ENCODE measurements at places on chromosomes 1 and 21.

DNA sequence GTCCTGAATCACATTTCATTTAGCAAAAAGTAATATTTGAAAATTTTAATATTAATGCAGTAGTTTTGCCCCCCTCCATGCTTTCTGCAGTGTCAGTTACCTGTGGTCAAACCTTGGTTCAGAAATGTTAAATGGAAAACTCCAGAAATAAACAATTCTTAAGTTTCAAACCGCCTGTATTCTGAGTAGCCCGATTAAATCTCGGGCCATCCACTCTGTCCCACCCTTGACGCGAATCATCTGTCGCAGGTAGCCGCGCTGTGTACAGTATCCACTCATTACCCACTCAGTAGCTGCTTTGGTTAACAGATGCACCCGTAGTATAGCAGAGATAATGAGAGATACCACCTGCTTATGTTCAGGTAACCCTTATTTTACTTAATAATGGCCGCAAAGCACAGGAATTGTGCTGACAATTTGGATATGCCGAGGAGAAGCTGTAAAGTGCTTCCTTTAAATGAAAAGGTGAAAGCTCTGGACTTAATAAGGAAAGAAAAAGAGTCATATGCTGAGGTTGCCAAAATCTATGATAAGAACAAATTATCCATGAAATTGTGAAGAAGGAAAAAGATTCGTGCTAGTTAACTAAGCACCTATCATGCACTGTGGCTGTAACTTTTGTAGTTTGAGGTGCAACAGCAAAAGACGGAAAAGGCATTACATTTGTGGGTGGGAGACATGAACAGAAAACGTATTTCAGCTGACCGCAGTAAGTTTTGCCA lies 889 bp upstream of the SCYL3 start:
- no peak for DNase-seq

DNA sequence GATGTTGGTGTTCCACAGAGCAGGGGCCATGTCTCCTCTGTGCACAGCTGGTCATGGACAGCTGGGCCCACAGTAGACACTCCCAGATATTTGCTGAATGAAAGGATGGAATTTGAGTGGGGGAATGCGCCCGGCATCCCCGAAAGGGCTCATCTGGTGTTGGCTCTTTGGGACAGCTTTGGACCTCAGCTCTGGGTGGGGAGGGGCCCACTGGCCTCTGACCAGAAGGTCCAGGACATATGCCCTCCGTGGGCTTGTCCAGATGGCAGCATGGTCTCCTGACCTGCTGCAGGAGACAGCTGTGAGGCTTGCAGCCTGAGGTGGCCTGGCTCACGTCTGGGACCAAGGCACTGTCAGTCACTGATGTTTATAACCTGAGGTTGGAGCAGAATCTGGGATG lies 160.4 kb upstream of the AJAP1 start:
- DNase-seq, result no peak

DNA sequence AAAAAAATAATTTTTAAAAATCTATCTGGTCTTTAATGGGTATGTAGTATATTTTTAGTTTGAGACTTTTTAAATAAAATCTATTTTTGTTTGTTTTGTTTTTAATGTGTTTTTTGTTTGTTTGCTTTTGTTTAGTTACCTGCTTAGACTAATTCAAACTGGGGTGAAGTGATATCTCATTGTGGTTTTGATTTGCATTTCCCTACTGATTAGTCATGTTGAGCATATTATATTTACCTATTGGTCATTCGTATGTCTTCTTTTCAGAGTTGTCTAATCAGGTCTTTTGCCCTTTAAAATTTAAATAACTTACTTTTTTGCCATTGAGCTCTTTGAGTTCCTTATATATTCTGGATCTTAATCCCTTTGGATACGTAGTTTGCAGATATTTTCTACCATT lies 20.3 kb downstream of the CD1B start:
- DNase-seq, result no peak

GRCh38 chr1:159229896-159230295 lies 25.2 kb downstream of the ACKR1 start:
- no peak for DNase-seq

GRCh38 chr1:160244209-160244608 lies 18.1 kb downstream of the DCAF8 start:
- no peak for DNase-seq

DNA sequence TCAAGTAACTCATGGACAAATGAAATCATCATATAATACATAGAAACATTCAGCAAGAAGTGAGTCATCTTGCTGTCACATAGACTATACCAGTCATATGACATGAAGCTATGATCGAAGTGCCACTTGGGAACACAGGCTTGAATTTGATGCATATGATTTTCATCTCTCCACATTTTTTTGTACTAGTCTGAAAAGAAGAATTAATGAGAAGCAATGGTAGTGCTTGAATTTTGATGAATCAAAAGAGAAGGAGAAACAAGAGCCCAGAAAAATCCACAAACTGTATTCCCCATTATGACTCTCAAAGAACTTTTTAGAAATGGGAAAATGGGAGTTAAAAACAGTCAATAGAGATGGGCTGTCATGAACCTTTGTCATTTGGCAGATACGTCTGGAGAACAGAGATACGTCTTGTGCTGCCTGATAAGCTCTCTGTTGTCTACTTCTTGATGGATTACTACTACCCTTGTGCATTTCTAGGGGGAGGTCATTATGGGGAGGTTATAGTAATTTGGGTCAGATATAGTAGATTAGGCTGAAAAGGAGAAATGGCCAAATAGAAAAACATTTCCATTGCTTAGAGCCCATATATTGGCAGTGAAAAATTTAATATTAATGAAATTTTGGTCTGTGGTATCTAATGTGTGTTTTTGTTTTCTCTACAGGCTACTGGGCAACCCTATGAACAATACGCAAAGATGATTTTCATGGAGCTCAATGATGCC lies 8.0 kb upstream of the LEPR start:
- DNase-seq, result no peak

DNA sequence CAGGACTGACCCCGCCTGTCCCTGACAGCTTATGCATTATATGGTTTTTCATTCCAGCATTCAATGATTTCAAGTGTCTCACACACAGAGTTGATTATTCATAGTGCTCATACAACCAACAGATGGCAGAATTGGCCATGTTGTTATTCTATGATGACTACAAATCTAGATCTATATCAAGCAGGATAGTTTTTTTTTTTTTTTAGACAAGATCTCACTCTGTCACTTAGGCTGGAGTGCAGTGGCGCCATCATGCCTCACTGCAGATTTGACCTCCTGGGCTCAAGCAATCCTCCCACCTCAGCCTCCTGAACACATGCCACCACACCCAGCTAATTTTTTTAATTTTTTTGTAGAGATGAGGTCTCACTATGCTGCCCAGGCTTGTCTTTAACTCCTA lies 40.1 kb upstream of the LRRC8D start:
- peak; percentile 40 for DNase-seq

GRCh38 chr1:7667625-7668218 lies 103.4 kb upstream of the VAMP3 start:
- DNase-seq, result peak; percentile 62
